SHP77 (cell line): ENCODE measurements at places on chromosomes 16 and 17.

GRCh38 chr17:70527364-70527888 lies 358.1 kb downstream of the KCNJ2 start:
- no peak for DNase-seq

DNA sequence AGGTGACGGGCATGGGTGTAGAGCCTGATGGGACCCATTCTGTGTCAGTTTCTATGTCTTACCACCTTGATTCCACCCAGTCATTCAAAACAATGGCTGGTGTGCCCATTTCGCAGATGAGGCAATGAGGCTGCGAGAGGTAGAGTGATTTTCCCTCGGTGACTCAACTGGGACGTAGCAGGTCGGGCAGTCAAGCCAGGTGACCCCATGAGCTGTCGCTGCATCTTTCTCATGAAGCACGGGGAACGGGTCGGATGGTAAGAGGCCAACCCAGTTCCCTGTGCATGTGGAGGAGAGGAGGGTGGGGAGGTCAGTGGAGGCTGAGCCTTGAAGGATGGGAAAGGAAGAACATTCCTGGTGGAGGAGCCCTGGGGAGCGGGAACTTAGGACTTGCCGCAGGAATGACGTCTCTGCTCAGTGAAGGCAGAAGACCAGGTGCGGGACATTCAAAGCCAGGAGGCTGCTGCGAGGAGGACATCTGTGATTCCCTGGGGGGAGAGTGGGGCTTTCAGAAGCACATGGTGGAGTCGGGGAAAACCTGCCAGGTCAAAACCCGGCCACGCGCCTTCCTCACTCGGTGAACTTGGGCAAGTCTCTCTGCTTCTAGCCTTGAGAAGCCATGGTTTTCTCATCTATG lies 1.1 kb downstream of the IL21R start:
- DNase-seq = no peak

- no peak for DNase-seq
These were observed 7.3 kb downstream of the FLII start for GRCh38 chr17:18251204-18251603.

- no peak for DNase-seq
These were observed 15.0 kb downstream of the RAB40B start for GRCh38 chr17:82683534-82683933.

DNA sequence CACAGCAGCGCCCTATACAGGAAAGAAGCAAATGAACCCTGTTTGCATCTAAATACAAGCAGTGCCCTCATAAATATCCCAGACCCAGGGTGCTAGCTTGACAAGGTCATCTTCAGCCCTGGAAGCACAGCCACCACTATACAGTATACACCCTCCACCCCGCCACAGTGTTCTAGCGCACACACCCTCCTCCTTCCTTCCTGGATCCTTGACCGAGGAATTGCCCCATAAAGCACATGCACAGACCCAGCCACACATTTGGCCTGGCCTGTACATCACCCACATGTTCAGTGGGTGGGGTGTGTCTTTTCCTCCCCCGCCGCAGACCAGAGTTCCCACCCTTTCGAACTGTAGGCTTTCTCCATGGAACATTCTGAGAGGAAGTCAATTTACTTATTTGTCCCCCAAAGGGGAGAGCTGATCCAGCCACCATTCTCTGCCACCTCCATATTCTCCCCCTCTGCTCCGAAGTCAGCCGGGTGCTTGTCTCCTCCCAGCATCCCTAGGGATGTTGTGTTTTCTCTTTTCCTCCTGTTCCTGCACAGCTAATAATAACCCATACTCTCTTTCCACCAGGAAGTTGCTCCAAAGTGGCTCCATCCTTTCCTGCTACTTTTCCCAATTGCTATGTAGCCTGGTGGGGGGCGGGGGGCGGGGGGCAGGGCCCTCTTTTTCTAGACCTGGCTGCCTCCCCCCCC lies 6.6 kb downstream of the ABI3 start:
- no peak for DNase-seq

DNA sequence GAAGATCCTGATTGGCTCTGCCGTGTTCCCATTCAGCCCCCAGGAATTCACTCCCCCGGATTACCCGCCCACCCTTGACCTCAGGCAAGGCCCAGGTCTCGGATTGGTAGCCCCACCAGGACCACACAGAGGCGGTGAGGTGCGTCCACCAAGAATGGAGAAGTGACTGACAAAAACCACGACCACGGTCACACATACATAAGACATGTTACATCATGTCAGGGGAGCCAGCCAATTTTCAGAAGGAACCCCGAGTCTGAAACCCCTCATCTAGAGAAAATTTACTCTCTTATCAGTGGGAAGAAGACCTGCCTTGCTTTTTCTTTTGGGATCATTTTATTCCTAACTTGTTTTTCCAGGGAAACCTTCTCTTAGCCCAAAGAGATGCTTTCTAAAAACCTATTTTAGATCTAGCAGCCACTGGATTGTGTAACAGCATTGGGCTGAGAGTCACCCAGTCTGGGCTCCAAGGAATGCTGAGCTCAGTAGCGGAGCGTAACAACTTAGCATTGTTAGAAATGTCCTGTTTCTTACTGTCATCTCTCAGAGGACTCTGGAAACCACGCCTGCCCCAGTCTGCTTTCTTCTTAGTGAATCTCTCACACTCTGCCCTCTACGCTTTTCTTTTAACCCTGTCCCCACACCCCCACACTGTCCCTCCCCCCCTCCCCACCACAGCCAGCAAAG lies 164.1 kb downstream of the CMIP start:
- DNase-seq = no peak

DNA sequence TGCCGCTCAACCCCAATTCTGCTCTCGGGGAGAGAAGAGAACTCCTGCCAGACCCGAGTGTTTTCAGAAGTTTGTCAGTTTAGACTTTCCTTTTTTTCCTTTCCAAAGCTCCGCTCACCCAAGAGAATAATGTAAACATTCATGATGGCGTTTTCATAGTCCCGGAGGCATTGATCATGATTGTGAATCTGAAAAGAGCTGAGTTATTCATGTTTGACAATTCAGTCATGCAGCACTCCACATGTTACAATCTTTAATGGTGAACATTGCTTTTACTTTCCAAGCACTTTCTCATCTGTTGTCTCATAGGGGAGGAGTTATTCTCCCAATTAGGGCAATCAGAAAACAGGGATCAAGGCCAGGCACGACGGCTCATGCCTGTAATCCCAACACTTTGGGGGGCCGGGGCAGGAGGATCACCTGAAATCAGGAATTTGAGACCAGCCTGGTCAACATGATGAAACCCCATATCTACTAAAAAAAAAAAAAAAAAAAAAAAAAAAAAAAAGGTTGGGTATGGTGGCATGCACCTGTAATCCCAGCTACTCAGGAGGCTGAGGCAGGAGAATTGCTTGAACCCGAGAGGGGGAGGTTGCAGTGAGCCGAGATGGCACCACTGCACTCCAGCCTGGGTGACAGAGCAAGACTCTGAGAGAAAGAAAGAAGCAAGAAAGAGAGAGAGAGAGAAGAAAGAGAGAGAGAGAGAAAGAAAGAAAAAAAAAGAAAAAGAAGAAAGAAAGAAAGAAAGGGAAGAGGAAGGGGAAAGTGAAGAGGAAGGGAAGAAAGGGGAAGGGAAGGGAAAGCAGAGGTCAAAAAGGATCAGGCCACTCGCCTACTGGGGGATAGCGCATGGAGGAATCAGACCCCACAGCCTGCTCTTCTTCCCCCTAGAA lies 70.0 kb upstream of the TNRC6C start:
- no peak for DNase-seq

DNA sequence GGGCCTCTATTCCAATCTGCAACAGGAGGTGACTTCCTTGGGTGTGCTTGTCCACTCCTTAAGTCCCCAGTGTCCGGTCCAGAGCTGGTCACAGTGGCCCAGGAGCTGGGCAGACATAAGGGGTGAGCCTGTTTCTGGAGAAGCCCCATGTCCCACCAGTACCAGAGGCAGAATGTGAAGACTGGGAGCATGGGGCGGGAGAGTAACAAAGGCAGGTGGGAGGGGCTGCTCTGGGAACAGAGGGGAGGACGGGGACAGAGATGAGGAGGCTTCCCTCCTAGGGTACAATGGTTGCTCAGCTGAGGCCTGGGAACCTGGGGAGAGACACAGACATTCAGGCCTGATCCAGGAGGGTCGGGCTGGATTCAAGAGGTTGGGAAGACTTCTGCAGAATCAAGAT lies 323.3 kb upstream of the TNRC6C start:
- no peak for DNase-seq

DNA sequence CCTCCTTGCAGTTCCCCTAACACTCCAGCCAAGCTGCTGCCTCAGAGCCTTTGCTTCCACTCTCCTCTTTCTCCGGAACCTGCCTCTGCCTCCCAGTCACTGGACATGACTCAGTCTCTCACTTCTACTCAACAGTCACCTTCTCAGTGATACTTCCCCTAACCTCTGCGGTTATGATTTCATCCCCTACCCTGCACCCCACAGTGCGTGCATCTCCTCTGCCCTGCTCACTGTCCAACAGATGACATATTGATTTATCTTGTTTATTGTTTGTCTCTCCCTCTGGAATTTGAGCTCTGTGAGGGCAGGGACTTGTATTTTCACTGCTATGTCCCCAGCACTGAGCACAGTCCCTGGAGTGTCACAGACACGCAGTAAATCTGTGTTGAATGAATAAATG lies 100.7 kb downstream of the CYLD start:
- no peak for DNase-seq

GRCh38 chr17:61414141-61414935 lies 14.7 kb downstream of the TBX2 start:
- DNase-seq = peak; percentile 16

- DNase-seq = no peak
These were observed 37.3 kb upstream of the ELAC2 start for GRCh38 chr17:13055131-13055530.

GRCh38 chr17:266701-267667 lies 85.5 kb upstream of the DOC2B start:
- DNase-seq = no peak

- peak; percentile 97 for DNase-seq
These were observed at the start of gene TTLL6 for GRCh38 chr17:48816774-48817590. TSS of gene TTLL6 (minus strand) at chr17:48817229. CDS start at chr17:48817072, 157 bp downstream.

DNA sequence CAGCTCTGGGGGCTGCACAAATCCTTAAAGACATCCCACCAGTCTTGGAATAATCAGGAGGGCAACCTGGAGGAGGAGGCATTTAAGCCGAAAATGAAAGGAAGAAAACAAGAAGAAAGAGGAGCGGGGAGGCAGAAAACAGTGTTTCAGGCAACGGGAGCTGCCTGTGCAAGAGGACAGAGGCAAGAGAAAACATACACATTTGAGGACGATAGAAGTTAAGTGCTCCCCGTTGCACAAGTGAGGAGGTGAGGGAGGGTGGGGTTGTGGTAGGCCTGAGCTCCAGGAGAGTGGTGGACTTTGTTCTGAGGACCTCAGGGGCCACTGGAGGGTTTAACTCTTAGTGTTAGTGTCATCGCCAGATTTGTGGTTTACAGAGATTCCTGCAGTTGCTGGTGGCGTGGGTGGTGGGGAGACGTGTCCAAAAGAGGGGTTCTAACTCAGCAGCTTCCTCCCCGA lies 27.6 kb upstream of the CIBAR2 start:
- no peak for DNase-seq

DNA sequence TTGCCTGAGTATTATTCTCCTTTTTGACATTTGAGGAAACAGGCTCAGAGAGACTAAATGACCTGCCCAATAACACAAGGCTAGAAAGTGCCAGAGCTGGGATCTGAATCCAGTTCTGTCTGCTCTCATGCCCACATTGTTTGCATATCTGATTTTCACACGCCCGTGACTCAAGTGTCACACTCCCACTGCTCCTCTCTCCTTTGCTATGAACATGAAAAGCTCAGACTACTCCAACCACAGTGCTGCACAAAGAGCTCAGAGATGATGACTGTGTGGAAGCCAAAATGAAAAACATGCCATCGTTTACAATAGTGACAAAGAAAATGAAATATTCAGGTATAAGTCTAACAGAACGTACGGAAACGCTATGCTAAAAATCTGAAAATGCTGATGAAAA lies 107.9 kb downstream of the SMG6 start:
- DNase-seq = no peak

GRCh38 chr17:71287071-71287823 lies 833.6 kb upstream of the SOX9 start:
- DNase-seq = no peak

- no peak for DNase-seq
These were observed 176.0 kb upstream of the RPL38 start for GRCh38 chr17:74027444-74027843.

GRCh38 chr16:49564496-49565229 lies 191.1 kb downstream of the C16orf78 start:
- DNase-seq = no peak

DNA sequence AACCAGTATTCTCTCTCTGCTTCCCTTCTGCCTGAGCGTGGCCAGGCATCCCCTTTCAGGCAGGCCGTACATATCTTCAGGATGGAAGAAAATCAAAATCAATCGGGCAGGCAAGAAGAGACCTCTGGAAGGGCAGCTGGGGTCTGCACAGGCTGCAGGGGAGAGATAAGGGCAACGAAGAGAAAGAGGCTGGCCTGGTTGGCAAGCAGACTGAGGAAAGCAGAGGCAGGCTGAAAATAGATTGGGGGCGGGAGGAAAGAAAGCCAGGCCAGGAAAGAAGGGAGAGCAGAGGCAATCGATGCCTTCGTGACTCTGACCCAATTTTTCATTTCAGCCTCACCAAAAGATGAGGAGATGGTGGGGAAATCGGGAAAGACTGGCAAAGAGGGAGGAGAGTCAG lies 18.1 kb downstream of the PIPOX start:
- no peak for DNase-seq

- DNase-seq = peak; percentile 61
These were observed 5.1 kb downstream of the CYB5D1 start for GRCh38 chr17:7862692-7863437.

DNA sequence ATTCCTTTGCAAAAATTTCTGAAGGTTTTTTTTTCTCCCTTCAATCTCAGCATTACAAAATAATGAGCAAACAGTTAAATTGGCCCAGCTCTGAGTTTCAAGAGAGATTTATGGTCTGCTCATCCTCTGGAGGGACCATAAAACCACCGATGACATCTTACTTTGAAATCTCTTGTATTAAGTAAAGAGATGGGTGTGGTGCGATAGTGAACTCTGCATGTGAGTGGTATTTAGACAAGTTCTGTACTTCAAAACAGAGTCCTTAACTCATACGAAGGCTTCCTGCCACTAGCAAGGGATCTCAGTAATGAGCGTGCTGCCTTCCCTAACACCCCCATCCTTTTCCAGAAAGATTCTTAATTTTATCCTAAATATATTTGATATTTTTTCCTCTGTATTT lies 2.1 kb downstream of the FAM20A start:
- no peak for DNase-seq

GRCh38 chr16:51996516-51996915 lies 550.4 kb downstream of the TOX3 start:
- DNase-seq = no peak

GRCh38 chr17:44587339-44587738 lies 30.1 kb downstream of the FZD2 start:
- no peak for DNase-seq

DNA sequence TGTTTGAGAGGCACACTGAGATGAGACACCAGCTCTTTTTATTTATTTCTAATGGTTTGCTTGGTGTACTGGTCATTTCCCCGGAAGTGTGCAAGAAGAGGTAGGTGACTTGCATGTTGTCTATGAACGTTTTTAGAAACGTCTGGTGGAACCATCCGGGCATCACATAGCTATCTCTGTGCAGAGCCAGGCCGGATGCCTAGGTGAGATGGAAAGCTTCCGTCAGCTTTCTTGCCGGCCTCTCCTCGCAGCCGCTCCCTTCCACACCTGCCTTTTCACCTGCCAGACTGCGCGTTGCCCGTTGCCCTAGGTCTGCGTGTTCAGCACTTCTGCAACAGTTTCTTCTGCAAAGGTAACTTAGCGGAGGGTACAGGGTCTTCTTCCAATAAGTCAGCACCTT lies 416.0 kb downstream of the WWOX start:
- no peak for DNase-seq
